ENCODE measurements at places on chromosomes 12 and 14.

DNA sequence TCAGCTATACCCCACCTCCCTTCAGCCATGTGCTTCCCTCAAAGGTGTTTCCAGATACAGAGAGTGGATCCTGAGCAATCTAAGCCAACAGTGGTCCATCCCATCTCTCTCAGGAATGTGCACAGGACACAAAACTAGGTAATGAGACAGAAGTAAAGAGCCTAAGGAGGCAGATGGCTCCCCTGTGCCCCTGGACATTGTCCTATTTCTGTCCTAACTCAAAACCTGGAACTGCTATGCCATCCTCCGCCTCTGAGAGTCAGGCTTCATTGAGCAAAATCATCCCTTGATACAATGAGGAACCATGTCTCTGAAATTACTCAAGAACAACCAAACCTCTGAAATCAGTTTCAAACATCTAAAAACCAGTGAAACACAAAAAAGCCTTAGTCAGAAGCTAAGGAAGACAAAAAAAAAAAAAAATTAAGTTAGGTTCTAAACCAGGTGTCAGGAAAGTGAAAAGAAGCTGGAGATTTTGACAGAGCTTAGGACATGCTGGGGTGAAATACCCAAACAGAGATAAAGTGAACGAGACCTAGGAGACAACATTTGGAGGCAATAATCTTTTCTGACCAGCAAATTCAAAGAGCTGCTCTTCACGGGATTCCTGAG, 200.3 kb upstream of the PLEKHG7 start:
- DNase-seq = no peak

DNA sequence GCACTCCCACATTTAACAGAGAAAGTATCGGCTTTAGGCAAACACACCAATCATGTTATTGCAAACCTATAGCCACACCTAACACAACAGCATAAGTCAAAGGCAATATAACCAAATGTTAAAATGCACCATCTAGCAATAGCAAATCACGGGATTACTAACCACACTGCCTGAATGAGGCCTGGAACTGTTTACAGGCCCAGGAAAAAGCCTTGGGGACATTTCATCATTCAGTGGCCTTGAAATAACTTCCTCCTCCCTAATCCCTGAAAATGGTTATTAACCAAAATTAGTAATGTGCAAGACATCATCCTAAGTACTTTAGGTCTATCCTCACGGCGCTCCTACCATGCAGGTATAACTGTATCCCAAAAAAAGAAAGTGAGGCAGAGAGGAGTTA, 2.3 kb downstream of the GALC start:
- no peak for DNase-seq

GRCh38 chr12:52245259-52245961, 12.4 kb downstream of the KRT7 start:
- no peak for DNase-seq

DNA sequence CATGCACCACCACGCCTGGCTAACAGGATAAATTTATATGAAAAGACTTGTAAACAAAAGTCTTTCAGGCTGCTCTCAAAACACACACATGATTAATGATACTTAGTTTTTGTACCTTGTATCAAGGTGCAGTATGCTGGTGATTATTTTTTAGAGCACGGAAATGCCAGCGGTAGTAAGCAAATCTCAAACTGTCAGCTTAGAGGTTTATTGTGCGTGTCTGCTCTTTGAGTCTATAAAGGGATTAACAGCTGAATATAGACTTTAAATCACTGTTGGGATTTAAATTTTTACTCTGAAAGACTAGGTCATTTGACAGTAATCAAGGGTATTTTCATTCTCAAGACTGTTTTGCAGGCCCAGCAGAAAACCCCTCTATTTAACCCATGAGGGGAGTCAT, 50.5 kb downstream of the PLEKHA5 start:
- no peak for DNase-seq

Measured in stimulated activated CD8-positive, alpha-beta memory T cell treated with anti-CD3 and anti-CD28 coated beads, Interleukin-7, amount 100 ng/mL, for 1 hour (primary cell).